Foreskin keratinocyte (primary cell): ENCODE measurements at places on chromosomes 5 and 9. TPM values are rescaled to one million over a fixed set of nuclear protein-coding genes. Genes with fewer than 3 reads are reported as not detected.

DNA sequence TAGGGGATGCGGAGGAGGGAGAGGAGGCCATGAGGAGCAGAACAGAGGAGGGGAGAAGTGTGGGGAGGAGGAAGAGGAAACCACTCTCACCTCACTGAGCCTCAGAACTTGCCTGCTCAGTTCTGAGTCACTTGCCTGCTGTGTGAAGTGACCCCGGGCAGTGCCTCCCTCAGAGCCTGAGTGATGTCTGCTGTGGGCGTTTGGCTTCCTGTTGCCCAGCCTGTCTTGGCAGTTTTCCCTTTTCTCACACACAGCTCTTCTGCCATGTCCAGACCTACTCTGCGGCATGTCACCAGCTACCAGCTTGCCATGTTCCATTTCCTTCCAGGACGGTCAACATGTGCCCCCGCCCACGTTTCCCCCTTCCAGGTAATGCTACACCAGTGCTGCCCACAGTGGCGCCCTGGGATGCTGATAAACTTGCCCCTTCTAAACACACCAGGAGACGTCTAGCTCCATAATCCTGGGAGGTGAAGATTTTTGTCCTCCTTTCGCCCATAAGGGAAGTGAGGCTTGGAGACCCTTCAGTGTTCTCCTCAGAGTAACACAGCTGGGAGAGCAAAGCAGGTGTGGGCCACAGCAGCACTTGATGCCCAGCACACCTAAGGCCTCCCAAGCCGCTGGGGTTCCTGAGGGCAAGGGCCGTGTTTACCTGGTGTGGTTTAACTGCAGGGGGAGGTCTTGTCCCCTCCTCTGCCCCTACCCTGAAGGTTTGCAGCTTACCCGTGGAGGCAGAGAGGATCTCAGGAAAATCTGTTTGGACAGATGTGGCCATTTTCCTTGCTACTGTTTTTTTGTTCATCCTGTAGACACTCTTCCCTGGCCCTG lies 63.8 kb upstream of the RNF130 start:
- no peak for DNase-seq

GRCh38 chr5:72082048-72082447 lies 25.2 kb upstream of the MAP1B start:
- no peak for DNase-seq

GRCh38 chr9:70581214-70581954 lies 166.9 kb upstream of the KLF9 start:
- DNase-seq: no peak

- DNase-seq: no peak
Observed at GRCh38 chr5:39195198-39195826, 24.1 kb downstream of the FYB1 start.

GRCh38 chr9:14068690-14069089 lies 245.3 kb downstream of the NFIB start:
- DNase-seq: no peak

- no peak for DNase-seq
Observed at GRCh38 chr9:95264954-95265615, 52.4 kb downstream of the FANCC start.

- no peak for DNase-seq
Observed at GRCh38 chr5:123875561-123876275, 363.7 kb downstream of the CSNK1G3 start.

The F12 gene
- total RNA-seq: 6.0 and 9.7 TPM in 2 replicates

The FOXD4L5 gene
- total RNA-seq: 0.03 and 0.07 TPM in 2 replicates

The TOR2A gene
- 9.2 and 10.8 TPM in 2 replicates for total RNA-seq
